ENCODE measurements at places on chromosomes 2 and 18. TPM values are rescaled to one million over a fixed set of nuclear protein-coding genes. Genes with fewer than 3 reads are reported as not detected.

DYNAP gene
- total RNA-seq: not detected

DNA sequence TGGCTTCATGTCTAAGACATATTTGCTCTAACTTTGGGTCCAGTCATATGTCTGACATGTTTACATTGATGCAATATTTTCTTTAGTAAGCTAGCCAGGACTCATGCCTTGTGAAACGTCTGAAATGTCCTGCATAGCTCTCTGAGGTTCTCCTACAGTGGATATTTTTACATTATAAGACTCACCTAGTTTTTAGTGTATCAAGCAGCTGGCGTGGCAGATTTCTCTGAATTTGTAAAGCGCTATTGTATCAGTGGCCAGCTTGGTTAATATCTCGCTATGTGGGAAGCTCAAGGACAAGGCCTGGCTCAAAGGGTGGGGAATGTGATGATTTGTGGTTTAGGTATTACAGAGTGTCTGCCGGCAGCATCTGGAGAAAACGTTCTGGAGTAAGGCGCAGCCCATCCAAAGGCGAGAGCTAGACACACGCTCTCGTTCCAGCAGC lies 164.3 kb downstream of the LTBP1 start:
- DNase-seq: no peak

- peak; percentile 25 for DNase-seq
These were observed 20.2 kb downstream of the PSTPIP2 start for GRCh38 chr18:46051731-46052461.

- DNase-seq: no peak
These were observed 9.5 kb downstream of the CAPN14 start for GRCh38 chr2:31207790-31208189.

GRCh38 chr2:201158111-201158929 lies 24.6 kb upstream of the CASP10 start:
- peak; percentile 59 for DNase-seq

Measured in right lobe of liver (tissue), 6 donors.